ENCODE measurements at places on chromosomes 2 and 18.

DNA sequence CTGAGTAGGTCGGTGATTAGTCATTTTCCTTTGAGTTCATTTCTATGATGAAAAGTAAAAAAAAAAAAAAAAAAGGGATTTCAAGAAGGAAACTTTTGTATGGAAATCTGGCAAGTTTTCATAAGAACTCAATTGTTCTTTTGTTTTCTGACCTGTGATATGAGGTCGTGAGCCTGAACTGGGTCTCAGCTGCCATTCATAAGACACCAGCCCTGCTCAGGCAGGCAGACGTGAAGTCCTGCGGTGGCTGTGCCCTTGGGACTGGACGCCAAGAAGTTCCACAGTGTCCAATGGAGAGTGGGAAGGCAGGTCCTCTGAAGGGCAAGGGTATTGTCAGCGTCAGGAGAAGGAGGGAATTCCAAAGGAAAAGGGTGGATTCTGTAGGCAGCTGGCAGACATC is 183.9 kb downstream of the NCK2 start:
- no peak for DNase-seq

- no peak for DNase-seq
These were observed 238.2 kb upstream of the RBBP8 start for GRCh38 chr18:22694954-22695353.

GRCh38 chr2:2134037-2134436 is 197.0 kb downstream of the MYT1L start:
- DNase-seq: no peak

DNA sequence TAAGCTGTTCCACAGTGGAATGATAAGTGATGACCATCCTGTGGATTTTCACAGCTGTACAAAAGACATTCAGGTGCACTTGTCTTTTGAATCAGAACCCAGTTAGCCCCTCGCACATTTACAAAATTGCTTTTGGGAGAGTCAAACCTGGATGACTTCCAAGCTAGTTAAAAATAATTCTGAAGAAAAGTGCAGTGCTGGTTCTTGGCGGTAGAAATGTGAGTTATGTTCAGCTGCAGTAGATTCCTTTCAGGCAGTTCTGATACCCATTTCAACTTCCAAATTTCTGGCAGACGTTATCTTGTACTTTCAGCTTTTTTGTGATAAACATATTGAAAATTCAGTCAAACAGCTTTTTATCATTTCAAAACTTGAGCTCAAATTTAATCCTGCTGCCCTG is 324.7 kb downstream of the NRXN1 start:
- DNase-seq: no peak

DNA sequence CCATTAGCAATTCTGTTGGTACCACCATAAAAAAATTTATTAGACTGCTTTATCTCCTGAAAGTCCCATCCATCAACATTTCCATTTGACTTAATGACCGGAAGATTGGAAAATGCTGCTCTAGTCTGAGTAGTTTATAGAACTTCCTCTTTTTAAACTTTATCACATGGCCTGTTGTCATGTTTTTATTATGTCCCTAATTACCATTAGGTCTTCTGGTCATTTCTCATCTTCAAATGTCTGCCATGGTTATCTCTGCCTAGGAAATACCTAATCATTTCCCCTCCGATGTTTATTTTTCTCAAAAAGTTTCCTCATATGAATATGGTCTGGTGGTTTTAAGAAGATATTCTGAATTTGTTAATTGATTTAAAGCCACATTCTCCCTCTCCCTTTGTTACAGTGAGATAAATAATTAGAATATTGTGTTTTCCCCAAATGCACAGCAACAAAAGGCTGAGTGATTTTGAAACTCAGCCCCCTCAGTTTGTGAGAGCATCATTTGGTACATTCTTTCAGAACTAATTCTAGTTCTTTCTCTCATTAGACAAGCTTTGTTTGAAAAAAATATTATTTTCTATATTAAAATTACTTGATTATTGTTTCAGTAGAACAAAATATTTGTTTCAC is 317.1 kb upstream of the ST6GAL2 start:
- no peak for DNase-seq

GRCh38 chr2:53527056-53527455 is 240.5 kb upstream of the CHAC2 start:
- no peak for DNase-seq

DNA sequence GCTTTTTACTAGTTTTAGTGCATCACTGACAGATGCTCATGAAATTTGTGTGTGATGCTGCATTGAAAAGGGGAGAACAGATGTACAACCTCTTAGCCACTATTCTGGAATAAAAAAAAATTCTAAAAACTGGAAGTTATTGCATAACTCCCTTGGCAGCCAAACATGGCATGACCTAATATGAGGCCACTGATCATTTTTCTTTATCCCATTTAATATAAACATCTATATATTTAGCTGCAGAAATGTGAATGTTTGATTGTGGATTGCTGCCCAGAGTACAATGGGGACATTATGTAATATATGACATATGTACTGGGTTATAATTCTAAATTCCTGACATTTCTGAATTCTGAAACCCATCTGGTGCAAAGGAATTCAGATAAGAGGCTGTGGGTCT is 86.5 kb downstream of the CDCA7 start:
- DNase-seq: no peak

GRCh38 chr2:23199115-23199918 is 185.7 kb upstream of the KLHL29 start:
- DNase-seq: no peak

- DNase-seq: no peak
These were observed at the start of gene KLHL41 for GRCh38 chr2:169509298-169509885. Gene KLHL41 (plus strand): TSS chr2:169509702. CDS start chr2:169509779, 77 bp downstream.

GRCh38 chr2:31333046-31333445 is 81.5 kb downstream of the XDH start:
- no peak for DNase-seq

DNA sequence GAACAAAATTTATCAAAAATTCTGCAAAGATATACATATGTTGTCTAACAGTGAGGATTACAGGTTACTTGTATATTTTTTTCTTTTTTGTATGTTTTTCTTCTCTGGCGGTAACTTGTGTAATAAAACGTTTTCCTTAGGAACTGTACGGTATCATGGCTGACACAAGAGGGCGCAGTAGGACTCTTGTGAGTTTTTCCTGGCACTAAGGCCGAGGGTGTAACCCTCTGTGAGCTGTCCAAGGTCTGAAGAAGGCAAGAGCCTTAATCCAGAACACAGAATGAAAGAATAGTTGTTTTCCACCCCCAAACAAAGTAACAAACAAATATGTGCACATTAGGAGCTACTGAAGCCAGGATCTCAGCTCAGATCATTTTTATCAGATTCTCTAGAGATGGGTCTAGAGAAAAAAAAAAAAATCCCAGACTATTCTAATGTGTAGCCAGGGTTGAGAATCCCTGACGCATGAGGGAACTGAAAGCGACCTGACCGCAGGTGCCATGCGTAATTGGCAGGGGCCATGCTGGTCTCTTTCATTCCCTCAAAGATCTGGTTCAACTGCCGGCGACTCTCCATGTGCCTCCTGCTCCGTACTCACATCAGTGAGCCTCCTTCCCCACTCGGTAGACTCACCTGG is 27.0 kb downstream of the TMEM200C start:
- DNase-seq: no peak

GRCh38 chr2:237702441-237703391 is 75.3 kb downstream of the LRRFIP1 start:
- DNase-seq: no peak

- no peak for DNase-seq
These were observed 145.9 kb downstream of the CALCRL start for GRCh38 chr2:187302116-187302515.

DNA sequence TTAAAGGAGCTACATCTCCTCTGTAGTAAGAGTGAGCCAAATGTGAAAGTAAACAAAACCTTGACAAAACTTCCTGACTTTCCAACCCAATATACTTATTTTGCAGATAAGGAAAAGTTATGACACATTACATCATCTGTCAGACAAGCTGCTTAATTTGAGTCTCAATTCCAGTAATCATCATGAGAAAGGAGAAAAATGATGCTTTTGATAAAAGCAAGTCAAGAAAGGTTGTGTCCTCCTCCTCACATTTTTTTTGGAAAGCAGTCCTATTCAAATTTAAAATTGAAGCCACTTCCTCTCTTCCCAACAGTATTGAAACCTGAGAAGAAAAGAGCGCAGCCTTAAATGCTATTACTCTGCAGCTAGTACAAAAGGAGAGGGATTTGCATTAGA is 519.6 kb downstream of the LRP1B start:
- DNase-seq: no peak

- DNase-seq: no peak
These were observed 72.2 kb upstream of the RBM44 start for GRCh38 chr2:237726401-237726830.

DNA sequence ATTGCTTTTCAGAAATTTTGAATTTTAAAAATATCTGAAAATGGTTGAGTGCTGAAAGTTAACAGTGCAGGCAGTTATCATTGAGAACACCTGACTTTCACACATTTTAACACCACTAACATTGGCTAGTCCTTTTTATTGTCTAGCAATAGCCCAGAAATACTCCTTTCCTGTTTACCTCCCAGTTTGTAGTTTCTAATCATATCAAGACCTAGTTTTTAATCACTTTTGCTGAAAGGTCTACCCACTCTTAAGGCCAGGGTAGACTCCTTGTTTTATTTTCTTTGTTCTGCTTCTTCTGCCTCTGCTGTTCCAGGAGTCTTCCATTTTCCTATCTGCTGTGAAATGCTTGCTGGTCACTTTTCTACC is 72.1 kb downstream of the UBE2E3 start:
- no peak for DNase-seq

DNA sequence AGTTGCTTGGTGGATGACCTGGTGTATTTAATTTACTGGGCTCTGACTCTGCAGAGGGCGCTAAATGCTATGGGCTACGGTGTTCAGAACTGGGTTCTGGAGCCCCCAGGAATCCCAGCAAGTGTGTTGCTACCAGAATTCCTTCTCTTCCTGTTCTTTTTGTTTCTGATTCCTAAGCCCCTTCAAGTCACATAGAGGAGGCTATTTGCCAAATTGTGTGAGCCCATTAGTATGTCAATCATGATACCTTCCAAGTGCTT is 358.2 kb upstream of the SPRED2 start:
- DNase-seq: no peak

DNA sequence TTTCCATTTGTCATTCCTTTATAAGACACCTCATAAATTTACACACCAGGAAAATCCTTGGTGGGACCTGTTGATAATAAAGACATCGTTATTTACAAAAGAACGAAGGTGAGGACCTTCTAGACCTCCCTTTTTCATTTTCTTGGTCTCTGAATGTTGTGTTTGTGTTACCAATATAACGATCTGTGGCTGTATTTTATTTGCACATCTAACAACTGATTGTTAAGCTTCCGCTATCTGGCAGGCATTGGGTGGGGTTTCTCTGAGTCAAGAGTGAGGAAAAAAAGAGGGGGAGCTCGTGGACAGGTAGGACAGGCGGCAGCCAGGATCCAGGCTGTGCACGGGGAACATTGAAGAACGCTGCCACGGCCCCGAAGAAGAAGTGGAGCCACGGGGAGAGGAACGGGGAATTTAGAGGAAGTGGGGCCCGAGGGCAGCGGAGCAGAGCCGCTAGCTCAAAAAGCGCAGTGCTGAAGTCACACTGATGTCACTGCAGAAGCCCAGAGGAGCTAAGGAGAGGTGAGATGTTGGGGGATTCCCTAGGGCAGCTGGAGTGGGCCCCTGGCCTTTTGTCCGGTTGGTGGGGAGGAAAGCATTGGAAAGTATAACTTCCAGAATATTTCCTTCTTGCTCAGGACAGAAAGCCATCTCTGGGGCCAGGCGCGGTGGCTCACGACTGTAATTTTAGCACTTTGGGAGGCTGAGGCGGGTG is 20.9 kb upstream of the DNMT3A start:
- no peak for DNase-seq

DNA sequence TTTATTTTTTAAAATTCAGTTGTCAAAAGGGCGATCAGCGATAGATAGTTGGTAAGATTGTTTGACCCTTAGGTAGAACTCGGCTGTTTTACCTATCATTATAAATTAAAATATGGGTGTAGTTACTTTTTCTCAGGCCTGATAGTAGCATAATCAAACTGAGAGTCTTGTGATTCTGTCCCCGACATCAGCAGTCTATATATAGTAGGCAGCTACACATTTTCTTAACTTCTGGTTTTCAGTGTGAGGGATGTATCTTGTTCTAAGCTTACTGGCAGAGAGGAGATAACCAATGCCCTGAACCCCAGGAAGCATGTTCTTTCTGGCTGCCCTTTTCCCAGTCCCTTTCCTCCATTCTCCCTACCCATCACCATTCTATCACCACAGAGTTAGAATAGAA is 56.6 kb downstream of the XRCC5 start:
- DNase-seq: no peak

GRCh38 chr18:13268158-13269012 is 49.8 kb downstream of the LDLRAD4 start:
- DNase-seq: no peak

GRCh38 chr2:149483004-149483605 is 104.5 kb downstream of the MMADHC start:
- DNase-seq: no peak

DNA sequence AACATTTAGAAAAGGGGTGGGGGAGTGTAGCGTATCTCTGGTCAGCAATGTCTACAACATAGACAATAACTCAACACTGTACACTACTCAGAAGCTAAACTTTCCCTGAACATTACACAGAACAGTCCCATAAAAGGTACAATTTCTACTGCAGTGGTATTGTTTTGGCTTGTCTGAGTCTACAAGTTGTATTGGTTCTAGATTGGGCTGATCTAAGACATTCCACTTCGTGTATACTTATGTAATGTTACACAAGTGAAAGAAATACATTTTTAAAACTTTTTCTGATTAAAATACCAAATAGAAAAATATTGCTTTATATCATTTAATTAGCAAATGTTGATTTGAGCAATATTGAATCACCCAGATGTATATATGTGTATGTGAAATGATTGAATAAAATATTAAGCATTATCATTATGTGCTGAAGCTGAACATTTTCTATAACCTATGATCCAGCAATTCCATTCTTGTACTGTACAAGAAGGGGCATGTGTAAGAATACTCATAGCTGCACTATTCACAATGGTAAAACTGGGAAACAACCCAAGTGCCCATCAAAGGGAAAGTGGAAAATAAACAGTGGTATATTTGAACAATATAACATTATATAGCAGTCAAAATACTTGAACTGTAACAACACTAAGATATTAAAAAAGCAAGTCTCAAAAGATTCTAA is 52.4 kb downstream of the VSNL1 start:
- DNase-seq: no peak

DNA sequence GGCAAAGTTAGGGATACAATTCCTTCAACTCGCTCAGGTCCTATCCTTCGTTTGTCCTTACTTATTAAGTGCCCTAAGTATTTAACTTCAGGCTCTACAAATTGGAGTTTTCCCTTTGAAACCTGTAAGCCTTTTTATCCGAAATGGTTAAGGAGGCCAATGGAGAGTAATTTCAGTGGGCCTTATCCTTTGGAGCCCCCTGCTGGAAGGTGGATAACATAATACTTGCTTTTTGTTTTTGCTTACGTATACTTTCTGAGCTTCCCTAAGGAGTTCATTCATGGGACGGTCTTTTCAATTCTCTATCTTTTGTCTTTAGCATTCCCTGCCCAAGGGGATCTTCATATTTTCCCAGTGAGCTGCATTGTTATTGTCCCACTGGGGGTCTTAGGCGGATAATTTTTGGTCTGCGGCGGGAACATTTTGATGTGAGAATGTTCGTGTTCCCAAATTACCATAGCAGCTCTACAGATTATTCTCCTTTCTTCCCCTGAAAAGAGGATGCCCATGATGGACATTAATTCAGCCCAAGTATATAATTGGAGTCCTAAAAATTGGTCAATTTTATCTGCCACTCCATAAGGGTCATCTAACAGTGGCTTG is 34.4 kb upstream of the TRAPPC8 start:
- DNase-seq: no peak

Data from stimulated activated CD8-positive, alpha-beta memory T cell treated with anti-CD3 and anti-CD28 coated beads, Interleukin-15, amount 100 ng/mL, for 24 hours (primary cell).